NAMALWA (cell line): ENCODE measurements at places on chromosomes 7 and 10.
A peak's percentile ranks its signal among the peaks of the same experiment; 100 is the strongest.

GRCh38 chr10:61935077-61935476, 33.6 kb downstream of the ARID5B start:
- DNase-seq = no peak

- no peak for DNase-seq
Observed at GRCh38 chr10:82736305-82736704, 861.3 kb downstream of the NRG3 start.

DNA sequence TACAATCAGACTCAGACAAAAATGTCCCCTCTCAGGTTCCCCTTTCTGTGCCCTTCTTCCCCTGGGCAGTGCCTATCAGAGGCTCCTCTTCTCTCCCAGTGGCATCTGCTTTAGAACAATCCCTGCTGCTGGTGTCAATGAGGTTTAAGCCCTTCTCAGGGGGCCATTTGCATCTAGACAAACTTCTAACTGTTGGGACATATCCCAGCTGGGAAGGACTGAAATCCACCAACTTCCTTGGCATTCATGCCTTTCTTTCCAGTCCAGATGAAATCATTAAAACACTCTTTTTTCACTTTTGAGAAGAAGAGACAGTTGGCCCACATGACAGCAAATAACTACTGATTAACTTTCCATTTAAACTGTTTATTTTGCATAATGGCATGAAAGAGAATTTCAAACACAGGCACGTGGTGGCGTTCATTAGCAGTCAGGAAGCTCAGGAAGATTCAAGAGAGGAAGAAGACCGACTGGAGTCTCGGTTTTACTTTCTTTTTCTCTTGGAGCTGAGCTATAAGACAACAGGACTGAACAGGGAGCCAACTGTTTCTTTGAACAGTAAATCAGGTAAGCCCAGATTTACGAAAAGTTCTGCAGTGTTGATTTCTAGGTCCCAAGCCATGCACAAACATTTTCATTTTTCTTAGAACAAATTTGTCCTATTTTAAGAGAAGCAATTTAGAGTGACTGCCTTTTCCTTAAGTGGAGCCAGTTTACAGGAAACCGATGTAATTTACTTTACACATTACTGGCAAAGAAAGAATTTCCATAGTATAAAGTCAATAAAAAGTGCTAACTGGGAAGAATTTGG, at the start of gene GIMAP2:
GIMAP2 (plus strand) TSS at position 488 of the 811 bp plus-strand sequence. CDS start 1,354 bp downstream, outside the sequence.
- DNase-seq = peak; percentile 66

DNA sequence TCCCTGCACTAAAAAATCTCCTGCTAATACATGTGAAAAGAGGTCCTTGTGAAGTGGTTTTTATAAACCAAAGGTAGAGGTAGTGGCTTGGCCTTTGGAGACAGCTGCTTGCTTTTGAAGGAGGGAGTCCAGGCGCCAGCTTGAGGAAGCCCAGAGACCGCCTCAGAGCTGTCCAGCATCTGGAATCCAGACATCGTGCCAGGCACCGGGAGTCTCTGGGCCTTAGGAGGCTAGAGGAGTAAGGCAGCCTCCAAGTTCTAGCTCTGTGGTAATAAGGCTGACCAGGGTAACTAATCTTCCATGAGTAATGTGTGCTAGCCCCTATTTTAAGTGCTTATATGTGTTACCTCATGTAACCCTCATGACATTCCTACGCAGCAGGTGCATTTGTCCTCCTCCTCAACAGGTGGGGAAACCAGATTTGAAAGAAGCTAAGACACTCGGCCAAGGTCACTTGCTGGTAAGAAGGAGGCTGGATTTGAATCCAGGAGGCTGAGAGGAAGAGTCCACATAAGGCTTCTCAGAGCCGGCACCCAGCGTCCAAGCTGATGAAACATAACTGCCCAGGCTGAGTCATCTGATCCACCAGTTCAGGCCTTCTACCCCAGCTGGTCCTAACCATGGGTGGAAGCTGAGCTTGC, 26.1 kb downstream of the PRLHR start:
- DNase-seq = no peak

DNA sequence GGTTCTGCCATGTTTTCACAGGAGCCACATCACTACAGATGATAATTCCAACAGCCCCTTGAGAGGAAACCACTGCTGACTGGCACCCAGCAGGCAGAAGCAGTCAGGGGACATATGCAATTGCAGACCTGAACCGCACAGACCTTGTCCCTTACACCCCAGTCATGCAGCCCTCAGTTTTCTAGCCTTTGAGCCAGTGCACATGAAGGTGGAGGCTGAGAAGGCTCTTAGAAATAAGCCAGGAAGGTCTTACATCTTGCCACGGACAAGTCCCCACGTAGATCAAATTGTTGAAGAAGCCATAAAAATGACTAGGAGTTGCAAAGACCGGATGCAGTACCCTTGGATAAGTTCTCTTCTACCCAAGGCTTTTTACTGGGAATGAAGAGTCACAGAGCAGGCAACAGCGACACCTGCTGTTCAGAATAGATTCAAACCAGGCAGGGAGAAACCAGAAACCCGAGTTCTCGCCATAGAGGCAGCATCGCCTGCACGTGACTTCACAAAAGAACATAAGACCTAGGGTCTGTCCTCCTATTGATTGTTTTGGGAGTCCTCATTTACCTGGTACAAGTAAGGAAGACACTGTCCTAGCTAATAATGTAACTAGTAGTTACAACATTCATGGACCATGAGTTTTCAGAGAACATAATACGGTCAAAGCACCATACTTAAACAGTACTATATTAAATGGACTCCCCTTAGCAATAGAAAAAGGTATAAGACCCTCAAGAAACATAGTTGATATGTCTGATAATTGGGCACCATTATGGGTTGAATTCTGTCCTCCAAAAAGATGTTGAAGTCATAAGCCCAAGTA, 11.1 kb downstream of the STEAP1B start:
- DNase-seq = peak; percentile 91
